Stimulated activated CD8-positive, alpha-beta memory T cell treated with anti-CD3 and anti-CD28 coated beads, Interleukin-4, amount 100 ng/mL, for 24 hours (primary cell): ENCODE measurements at places on chromosomes 12 and 14.
A peak's percentile ranks its signal among the peaks of the same experiment; 100 is the strongest.

GRCh38 chr14:93108105-93108504, 7.6 kb downstream of the ITPK1 start:
- DNase-seq, result no peak

GRCh38 chr12:779745-780734, 27.7 kb downstream of the WNK1 start:
- DNase-seq, result no peak

DNA sequence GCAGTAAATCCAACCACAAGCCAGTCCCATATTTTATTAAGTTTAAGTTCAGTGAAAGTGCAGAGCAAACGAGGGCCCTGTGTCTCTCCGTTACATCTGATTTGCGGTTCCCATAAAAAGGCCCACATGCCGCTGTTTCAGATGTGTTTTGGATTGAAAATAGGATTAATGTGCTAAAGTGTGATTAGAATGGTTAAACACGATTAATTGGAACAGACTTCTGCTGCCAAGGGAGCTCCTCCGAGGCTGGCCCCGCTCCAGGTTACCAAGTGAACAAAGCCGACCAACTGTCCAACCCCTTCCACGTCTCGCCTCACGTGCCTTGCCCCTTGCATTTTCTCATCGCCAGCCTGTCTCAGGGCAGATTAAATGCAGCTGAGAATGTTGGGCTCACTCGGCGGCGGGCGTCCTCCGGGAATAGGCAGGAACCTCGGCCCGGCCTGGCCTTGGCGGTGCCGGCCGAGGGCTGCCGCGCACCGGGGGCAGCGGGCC, 166.5 kb upstream of the GSC start:
- no peak for DNase-seq

DNA sequence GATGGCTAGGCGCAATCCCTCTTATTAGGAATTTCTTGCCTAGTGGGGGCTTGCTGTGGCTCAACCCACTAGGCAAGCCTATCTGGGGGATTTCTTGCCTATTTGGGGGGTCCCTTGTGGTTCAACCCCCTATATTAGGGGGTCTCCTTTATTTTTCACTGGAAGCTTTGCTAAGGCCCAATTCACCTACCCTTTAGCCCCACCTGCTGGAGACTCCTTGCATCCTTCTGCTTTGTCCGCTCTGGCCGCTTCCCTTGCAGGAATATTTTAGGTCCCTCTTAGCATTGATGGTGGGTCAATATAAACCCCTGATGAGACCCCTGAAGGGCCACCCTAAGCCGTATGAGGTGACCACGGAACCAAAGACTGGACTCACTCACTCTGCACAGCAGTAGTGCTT, 1552.1 kb downstream of the AACS start:
- no peak for DNase-seq

- no peak for DNase-seq
Measured at GRCh38 chr12:130142736-130143135, 19.5 kb upstream of the FZD10 start.

GRCh38 chr12:120417917-120418580, 19.9 kb upstream of the COX6A1 start:
- DNase-seq, result no peak

DNA sequence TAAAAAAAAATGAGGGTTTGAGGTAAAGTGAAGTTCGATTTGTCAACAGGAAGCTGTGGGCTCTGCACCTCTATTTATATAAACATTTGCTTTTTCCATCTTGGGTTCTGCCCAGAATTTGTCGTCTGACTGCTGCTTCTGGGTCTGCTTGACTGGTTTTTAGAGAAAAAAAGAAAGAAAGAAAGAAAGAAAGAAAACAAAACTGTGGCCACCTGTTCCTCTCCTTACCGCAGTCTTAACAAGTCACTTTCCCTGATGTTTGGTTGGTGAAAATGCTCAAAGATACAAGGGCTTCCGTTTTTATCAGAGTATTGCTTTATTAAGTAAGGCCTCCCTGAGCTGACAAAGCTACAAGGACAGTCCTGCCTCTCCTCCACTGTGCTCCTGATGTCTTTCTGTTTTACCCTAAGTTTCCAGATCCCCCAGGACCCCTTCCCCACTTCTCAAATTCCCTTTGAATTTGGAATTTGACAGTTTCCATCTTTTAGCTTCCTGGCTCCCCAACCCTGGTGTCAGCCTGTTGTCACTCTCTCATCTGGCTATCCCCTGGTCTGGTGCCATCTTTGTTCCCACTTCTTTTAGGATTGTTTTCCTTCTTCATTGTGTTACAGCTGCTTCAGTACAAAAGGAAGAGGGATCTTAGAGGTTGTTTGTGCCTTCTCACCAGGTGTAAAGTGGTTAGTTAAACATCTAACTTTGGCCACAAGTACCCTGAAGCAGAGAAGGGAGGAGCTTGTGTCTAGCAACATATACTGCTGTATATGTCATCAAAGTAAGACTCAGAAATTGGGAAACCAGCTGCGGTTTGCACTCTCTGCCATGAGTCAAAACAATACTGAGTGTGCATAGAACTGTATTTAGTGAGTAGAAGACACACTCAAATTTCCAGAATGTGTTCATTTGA, 18.0 kb downstream of the MFAP5 start:
- DNase-seq, result peak; percentile 33

DNA sequence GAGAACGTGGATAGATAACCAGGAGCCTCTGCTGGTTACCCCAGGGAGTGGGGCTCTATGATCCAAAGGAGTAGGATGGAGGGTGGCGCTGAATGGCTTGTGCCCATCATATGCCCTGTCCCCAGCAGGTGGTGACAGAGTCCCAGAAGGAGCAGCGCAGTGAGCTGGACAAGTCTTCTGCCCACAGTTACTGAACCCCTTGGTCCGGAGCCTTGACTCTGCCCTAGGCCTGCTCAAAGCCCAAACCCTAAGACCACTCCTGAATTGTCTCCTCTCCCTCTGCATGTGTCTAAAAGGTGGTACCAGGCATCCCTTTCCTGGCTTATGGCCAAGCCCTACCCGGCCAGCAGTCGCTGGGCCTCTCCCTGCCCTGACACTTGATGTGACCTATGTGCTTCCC, 3.2 kb downstream of the PRPH start:
- DNase-seq, result no peak
